ENCODE measurements at places on chromosomes 7 and 10.

GRCh38 chr7:64618785-64619456 lies 47.0 kb upstream of the ZNF107 start:
- no peak for DNase-seq

DNA sequence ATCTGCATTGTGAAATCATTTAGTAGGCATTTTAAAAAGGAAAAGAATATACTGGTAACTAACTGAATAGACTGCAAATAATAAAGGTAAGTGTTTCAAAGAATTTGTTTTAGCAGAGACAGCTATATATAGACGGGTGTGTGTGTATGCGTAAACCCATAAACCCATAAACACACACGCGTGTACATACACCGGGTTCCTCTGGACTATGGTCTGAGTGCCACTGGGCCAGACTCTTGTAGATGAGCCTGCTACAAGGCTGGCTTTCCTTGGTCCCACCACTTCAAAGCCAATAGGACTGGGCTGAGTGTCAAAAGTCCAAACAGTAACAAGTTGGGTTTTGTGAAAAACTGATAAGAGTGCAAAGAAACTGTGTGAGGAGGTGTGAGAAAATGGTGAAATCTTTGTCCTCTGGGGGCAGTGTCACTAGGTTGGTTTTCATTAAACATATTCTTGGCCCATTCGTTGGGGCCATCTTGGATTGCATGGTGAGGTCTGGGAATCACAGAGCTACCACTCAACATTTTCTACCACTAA lies 39.8 kb downstream of the GNA12 start:
- DNase-seq, result no peak

- DNase-seq, result no peak
Observed at GRCh38 chr10:23047201-23048050, 48.0 kb upstream of the MSRB2 start.

DNA sequence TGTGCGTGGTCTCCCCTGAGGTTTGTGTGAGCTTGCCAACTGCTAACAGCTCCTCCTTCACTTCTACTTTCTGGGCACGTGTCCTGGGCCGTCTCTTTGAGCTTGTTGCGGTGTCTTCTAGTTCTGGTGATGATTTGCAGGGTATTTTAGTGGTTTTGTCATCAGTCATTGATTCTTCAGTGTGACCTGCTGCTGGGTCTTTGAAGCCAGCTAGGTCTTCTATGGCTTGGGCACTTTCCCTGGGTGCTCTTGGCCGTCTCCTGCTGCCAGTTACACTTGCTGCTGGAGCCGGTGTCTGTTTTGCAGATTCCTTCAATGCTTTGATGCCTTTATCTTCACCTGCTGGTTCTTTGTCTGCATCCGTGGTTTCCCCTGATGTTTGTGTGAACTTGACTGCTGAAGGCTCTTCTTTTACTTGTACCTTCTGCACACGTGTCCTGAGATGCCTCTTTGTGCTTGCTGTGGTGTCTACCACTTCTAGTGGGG lies 23.0 kb downstream of the MKI67 start:
- no peak for DNase-seq

GRCh38 chr10:132420469-132420980 lies 23.5 kb downstream of the PWWP2B start:
- DNase-seq, result no peak

DNA sequence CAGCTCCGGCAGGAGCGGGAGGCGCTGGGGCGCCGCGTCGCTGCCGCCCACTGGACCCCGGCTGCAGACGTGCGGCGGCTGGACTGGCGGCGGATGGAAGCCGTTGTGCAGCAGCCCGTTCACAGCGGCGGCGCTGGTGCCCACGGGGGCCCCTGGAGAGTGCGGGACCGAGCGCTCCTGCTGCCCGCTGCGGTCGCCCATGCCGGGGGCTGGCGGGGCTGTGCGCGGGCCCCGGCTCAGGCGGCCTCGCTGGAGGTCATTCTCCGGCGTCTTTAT lies 413 bp downstream of the PANK1 start:
- DNase-seq, result no peak

DNA sequence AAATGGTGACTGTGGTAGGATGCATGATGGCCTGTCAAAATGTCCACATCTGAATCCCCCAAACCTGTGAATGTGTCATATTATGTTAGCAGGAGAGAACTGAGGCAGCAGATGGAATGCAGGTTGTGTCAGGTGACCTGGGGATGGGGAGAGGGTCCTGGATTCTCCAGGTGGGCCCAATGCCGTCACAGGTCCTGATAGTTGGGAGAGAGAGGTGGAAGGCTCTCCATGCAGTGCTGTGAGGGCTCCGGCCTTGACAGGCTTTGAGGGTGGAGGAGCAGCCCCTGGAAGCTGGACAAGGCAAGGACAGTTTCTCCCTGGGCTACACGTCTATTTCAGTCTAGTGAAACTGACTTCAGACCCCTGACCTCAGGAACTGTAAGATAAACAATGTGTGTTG lies 330.9 kb upstream of the ZNF32 start:
- DNase-seq, result no peak
